ENCODE measurements at places on chromosomes 2 and 18. TPM values are rescaled to one million over a fixed set of nuclear protein-coding genes. Genes with fewer than 3 reads are reported as not detected.

The RESP18 gene
- not detected for total RNA-seq

The AMER3 gene
- total RNA-seq: not detected

The ALPP gene
- not detected for total RNA-seq

The TDRD15 gene
- not detected for total RNA-seq

The RAB6C gene
- 0.16 TPM for total RNA-seq

DNA sequence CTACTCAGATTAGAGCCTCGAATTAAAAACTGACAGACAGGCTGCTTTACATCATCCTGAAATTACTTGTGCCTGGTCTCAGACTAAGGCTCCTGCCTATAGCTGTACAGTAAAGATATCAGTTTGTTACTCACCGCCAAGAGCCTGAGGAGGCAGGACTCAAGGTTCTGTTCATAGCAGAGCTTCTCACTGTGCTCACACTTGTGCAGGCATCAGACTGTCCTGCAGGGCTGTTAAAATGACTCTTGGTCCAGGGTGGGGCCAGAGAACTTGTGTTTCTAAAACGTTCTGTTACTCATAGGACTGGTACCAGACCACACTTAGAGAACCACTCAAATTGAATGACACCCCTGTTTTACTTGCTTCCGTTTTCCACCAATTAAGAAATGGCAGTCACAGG lies 310.0 kb downstream of the DPP10 start:
- H3K4me3 ChIP-seq: no peak overlapping the region
- no peak for DNase-seq
- no peaks in the 10 kb centered on the region for H3K36me3 ChIP-seq
- peaks cover 14% of the 10 kb centered on the region for H3K27me3 ChIP-seq
- no peaks in the 10 kb centered on the region for H3K4me1 ChIP-seq

DNA sequence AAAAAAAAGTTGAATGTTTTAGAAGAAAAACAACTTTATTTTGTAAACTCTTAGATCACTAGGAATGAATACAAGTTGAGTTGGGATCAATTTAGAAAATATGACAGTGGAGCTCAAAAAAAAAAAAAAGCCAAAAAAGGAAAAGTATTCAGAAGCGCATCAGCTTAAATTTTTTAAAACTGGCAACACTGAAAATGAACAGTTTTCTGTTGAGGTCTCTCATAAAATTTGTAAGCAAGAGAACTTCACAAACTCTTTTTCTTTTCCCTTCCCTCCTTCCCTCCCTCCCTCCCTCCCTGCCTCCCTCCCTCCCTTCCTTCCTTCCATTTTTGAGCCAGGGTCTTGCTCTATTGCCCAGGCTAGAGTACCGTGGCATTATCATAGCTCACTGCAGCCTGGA lies 143.9 kb downstream of the B3GNT2 start:
- H3K4me1 ChIP-seq: peaks cover 23% of the 10 kb centered on the region
- DNase-seq: no peak
- H3K27me3 ChIP-seq: no peaks in the 10 kb centered on the region
- H3K36me3 ChIP-seq: no peaks in the 10 kb centered on the region

- peaks cover 20% of the 10 kb centered on the region for H3K36me3 ChIP-seq
- DNase-seq: no peak
- H3K4me3 ChIP-seq: no peak overlapping the region
Observed at GRCh38 chr2:89833780-89834117, 1142.3 kb downstream of the RPIA start.

- DNase-seq: no peak
- peaks cover 18% of the 10 kb centered on the region for H3K36me3 ChIP-seq
- H3K27me3 ChIP-seq: peaks cover 8% of the 10 kb centered on the region
- H3K27ac ChIP-seq: peak overlapping the region; percentile 76
- H3K4me3 ChIP-seq: peak overlapping the region; percentile 83
Observed at GRCh38 chr2:84904717-84905174, 710 bp upstream of the TMSB10 start.

DNA sequence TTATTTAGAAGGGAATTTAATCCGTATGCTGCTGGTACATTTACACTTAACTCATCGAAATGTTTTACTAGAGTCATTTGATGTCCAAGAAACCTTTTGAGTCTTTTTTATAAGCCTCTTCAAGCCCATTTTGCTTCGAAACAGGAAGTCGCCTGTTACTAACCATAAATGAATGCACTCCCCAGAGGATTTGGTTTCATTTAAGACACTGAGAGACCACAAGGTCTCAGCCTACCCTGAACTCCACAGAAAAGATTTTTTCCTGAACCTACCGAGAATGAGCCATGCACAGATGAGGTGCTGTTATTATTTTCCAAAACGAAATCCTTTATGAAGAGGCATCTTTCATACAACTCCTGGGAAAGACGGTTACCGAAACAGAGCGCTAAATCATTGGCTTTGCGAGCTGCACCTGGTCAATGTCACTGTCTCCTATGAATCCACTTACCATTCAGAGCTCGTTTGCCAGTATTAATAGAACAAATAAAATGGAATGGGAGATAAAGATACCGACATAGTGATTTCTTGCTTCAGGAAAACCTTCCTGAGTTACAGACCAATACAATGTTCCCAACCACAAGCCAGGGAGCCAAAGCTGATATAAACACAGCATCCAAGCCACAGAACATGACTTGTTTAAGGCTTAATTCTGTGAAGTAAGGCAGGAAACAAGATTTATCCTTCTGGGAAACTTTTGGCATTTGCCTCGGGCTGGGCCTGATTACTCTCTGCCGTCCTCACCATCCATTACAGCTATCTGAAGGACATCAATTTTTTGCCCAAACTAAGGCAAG lies 382.1 kb downstream of the OSR1 start:
- no peaks in the 10 kb centered on the region for H3K36me3 ChIP-seq
- no peak for DNase-seq
- H3K4me1 ChIP-seq: peaks cover 23% of the 10 kb centered on the region
- H3K4me3 ChIP-seq: peak overlapping the region; percentile 42

- H3K36me3 ChIP-seq: peaks cover 22% of the 10 kb centered on the region
- H3K4me3 ChIP-seq: no peak overlapping the region
- no peak for DNase-seq
Observed at GRCh38 chr2:230762317-230762896, 49.8 kb downstream of the CAB39 start.

- no peak overlapping the region for H3K4me3 ChIP-seq
- no peaks in the 10 kb centered on the region for H3K36me3 ChIP-seq
- H3K4me1 ChIP-seq: peaks cover 32% of the 10 kb centered on the region
- no peak overlapping the region for H3K27ac ChIP-seq
- DNase-seq: no peak
Observed at GRCh38 chr2:65620026-65620425, 187.6 kb upstream of the SPRED2 start.

DNA sequence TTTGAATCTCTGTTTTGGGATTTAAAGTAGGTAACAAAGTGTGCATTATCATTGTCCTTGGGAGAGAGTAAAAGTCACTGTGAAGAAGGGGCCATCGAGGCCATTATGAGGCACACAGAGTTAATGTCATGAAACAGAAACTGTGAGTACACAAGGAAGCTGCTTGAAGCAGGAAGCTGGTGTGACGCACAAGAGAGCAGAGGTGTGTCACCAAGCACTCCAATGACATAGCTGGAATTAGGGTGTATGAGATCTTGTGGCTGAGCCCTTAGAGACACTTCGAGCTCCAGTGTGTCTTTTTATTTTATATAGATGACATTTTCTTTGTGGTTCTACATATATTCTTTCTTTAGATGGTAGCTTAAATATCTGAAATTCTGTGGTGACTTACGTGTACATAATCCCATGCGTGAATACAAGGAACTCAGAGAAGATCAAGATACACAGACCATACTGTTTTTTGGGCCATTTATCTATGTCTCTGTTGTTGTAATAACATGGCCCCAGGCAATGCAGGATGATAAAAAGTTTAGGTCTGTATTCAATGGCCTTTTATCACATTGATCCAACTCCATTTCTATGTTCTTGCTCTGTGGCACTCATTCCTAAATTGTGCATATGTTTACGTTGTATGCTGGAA lies 164.7 kb upstream of the FAM98A start:
- H3K27me3 ChIP-seq: no peaks in the 10 kb centered on the region
- H3K4me3 ChIP-seq: no peak overlapping the region
- no peak overlapping the region for H3K27ac ChIP-seq
- no peak for DNase-seq
- H3K36me3 ChIP-seq: no peaks in the 10 kb centered on the region
- H3K4me1 ChIP-seq: peaks cover 10% of the 10 kb centered on the region

DNA sequence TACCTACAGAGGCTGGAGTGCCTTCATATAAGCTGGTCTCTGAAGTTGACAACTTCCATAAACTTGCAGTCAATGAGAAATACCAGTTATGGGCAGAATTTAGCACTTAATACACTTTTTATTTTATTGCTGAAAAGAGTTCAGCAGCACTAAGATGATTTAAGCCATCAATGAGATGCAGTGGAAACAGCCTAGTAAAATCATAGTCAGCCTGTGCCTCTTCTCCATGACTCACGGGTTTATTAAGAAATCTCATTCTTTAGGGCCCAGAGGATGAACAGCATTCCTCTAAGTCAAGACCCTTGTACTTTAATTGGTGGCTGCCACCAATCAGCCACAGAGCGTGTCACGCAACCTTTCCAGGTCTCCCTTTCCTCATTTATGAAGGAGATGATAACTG lies 1357.9 kb upstream of the CELF4 start:
- H3K27me3 ChIP-seq: peaks cover 1% of the 10 kb centered on the region
- H3K4me1 ChIP-seq: no peaks in the 10 kb centered on the region
- no peak overlapping the region for H3K27ac ChIP-seq
- DNase-seq: no peak
- H3K4me3 ChIP-seq: no peak overlapping the region

DNA sequence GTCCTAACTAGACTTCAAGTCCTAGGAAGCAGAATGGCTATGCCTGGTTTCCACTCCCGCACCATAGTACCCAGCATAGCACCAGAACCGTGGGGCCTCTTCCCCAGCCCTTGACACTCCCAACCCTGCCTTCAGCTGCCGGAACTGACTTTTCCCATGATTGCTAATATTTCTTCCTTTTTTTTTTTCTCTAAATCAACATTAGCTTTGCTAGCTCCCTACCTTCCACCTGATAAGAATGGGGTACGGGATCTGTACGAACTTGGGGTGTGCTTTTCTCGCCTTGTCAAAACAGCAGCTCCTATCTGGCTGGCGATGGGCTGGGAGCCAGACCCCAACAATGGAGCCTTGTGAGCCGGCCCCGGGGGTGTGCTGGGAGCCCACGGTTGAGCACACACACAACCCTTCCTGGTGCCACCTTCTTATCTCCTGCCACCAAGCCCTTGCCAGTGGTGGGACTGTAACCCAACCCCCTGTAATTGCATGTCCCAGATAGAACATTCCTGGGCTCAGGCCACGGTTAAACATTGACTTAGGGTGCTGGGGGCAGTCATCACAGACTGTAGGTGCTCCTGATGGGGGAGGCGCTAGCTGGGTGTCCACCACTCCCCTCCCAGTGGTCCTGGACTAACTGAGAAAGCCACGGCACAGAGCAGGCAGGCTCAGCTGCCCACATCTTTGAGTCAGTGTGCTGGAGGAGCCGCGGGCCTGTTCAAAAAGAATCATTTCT lies 213.0 kb upstream of the HAAO start:
- peaks cover 19% of the 10 kb centered on the region for H3K4me1 ChIP-seq
- DNase-seq: no peak
- H3K27me3 ChIP-seq: no peaks in the 10 kb centered on the region

DNA sequence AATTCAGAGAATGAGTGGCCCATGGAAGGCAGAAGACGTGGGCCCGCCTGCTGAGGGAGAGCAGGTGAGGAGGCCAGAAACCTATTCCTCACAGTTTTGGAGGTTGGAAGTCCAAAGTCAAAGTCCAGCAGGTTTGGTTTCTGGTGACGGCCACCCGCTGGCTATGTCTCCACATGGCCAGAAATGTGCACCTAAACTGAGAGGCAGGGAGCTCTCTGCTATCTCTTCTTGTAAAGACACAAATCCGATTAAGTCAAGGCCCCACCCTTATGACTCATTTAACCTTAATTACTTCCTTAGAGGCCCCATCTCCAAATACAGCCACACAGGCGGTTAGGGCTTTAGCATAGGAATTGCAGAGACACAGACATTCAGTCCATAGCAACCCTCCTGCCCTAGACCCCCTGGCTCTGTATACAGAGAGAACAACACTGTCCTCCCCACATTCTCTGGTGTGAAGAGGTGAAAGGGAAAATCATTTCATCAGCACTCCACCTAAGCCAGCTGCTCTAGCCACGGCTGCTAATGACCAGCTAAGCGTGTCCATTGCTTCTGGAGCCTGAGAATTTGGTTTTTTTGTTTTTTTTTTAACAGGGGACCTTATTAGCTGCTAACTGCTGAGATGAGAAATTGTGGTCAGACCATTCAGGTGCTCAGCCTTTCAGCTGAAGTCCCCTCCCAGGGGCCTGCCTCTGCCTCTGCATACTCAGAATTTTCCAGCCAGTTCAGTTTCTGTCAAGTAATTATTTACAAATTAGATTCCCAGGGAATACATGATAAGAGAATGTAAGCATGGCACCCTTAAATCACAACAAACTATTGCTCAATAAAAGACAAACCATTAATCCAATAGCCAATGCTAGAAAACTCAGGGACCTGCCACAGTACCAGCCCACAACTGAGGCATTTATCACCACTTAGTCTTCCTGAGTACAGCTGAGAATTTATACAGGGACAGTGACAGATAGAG lies 368.7 kb upstream of the ID2 start:
- peaks cover 3% of the 10 kb centered on the region for H3K27me3 ChIP-seq
- no peaks in the 10 kb centered on the region for H3K36me3 ChIP-seq
- H3K4me3 ChIP-seq: no peak overlapping the region
- peaks cover 27% of the 10 kb centered on the region for H3K4me1 ChIP-seq

DNA sequence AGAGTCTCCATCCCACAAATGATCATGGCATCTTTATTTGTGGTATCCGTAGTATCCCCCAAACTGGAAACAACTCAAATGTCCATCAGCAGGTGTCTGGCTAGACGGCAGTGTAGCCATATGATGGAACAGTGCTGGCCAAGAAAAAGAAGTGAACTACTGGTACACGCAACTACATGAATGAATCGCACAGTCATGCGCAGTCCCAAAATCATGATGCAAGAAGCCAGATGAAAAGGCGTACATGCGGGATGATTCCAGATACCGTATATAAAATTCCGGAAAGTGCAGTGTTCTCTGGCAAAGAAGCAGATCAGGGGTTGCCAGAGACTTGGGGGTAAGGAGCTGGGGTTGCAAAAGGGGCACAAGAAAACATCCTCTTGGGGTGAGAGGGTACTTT lies 102.5 kb downstream of the ASAP2 start:
- no peak for DNase-seq
- H3K4me1 ChIP-seq: peaks cover 18% of the 10 kb centered on the region
- no peaks in the 10 kb centered on the region for H3K36me3 ChIP-seq
- no peak overlapping the region for H3K4me3 ChIP-seq

GRCh38 chr18:48229552-48229981 lies 179.6 kb downstream of the ZBTB7C start:
- H3K27me3 ChIP-seq: peaks cover 62% of the 10 kb centered on the region
- no peak overlapping the region for H3K4me3 ChIP-seq
- peaks cover 26% of the 10 kb centered on the region for H3K4me1 ChIP-seq
- peak overlapping the region; percentile 15 for H3K27ac ChIP-seq
- no peak for DNase-seq

DNA sequence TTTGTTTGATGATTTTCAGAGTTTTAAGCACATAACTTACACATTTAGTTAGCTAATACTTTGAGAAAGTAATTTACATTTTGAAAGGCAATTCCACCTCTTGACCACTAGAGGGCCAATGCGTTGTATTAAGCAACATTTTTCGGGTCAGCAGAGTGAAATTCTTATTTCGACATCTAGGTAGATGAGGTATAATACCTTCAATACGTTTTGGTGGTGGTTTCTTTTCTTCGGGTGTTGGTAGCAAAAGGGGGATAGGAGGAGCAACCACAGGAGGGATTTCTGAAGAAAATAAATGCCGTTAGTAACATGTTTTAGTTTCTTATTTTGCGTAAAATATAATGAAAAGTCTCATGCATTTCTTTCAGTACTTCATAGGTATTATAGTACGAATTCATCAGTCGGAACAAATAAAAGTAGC lies 106.3 kb downstream of the TTN start:
- H3K4me3 ChIP-seq: no peak overlapping the region
- peaks cover 6% of the 10 kb centered on the region for H3K27me3 ChIP-seq
- H3K4me1 ChIP-seq: no peaks in the 10 kb centered on the region
- no peak overlapping the region for H3K27ac ChIP-seq
- H3K36me3 ChIP-seq: no peaks in the 10 kb centered on the region

Data from mesothelial cell of epicardium (in vitro differentiated cells).